ENCODE measurements at places on chromosomes 16 and 17. TPM values are rescaled to one million over a fixed set of nuclear protein-coding genes. Genes with fewer than 3 reads are reported as not detected.

The ZG16 gene
- total RNA-seq, result not detected

- no peak for DNase-seq
Observed at GRCh38 chr17:78672871-78673371, 95.7 kb upstream of the DNAH17 start.

- no peak for DNase-seq
Observed at GRCh38 chr16:19710991-19711545, 7.0 kb downstream of the KNOP1 start.

DNA sequence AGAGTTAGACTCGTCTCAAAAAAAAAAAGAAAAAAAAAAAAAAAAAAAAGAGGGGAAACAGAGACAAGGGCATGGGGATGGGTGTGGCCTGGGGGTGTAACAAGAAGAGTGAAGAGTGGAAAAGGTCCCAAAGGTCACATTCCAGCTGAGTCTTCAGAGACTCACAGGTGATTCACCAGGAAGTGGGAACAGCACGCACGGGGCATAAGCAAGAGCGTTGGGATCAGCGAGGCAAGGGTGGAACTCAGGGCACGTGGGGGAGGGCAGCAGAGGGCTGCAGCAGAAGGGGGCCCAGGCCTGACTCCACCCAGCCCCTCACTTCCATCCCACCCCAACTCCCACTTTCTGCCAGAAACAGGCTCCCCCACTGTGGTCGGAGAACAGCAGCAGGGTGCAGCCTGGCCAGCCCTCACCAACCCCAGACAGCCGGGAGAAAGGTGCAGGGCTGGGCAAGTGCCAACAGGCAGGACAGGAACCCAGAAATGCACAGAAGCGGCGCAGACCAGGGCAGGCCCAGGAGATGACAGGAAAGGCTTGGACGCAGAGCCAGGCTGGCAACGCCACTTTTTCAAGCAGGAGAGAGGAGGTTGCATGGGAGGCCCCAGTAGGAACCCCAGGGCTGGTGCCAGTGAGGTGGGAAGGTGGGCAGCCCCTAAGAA lies 3.3 kb downstream of the MEAK7 start:
- DNase-seq, result no peak

GRCh38 chr17:64161380-64162176 lies 31.6 kb upstream of the ERN1 start:
- DNase-seq, result no peak

GRCh38 chr16:47627721-47628120 lies 166.6 kb downstream of the PHKB start:
- no peak for DNase-seq

- no peak for DNase-seq
Observed at GRCh38 chr17:40864661-40865390, 2.2 kb downstream of the KRT12 start.

GRCh38 chr17:47810200-47810821 lies 11.3 kb downstream of the OSBPL7 start:
- no peak for DNase-seq

The RNF112 gene
- total RNA-seq, result 2.3 TPM

DNA sequence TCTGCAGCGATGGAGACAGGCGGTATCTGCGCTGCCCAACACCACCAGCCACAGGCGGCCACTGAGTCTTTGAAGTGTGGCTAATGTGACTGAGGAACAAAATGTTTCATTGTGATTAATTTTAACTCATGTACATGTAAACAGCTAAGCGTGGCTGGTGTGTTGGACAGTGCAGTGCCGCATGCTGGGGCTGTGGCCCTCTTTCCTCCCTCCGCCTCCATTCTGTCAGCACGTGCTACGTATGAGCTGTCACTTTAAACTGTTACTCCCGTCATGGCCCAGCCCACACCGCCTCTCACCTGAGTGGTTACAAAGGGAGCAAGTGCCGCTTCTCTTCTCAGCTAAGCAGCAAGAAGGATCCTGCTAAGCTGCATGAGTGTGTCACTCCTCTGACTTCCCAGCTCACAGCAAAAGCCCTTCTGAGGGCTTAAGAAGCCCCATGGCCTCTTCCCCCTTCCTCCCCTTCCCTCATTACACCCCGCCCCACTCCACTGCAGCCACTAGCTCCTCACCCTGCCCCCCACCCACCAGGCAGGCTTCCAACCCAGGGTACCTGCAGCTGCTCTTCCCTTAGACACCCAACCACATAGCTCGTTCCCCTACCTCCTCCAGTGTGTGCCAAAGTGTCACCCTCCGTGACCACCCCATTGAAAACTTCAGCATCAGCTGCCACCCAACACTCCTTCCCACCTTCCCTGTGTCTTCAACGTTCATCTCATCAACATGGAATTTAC lies 15.0 kb downstream of the HASPIN start:
- peak; percentile 38 for DNase-seq

GRCh38 chr16:57617604-57618111 lies 10.8 kb upstream of the ADGRG1 start:
- peak; percentile 17 for DNase-seq

- no peak for DNase-seq
Observed at GRCh38 chr16:8583199-8583598, 7.1 kb downstream of the TMEM114 start.

DNA sequence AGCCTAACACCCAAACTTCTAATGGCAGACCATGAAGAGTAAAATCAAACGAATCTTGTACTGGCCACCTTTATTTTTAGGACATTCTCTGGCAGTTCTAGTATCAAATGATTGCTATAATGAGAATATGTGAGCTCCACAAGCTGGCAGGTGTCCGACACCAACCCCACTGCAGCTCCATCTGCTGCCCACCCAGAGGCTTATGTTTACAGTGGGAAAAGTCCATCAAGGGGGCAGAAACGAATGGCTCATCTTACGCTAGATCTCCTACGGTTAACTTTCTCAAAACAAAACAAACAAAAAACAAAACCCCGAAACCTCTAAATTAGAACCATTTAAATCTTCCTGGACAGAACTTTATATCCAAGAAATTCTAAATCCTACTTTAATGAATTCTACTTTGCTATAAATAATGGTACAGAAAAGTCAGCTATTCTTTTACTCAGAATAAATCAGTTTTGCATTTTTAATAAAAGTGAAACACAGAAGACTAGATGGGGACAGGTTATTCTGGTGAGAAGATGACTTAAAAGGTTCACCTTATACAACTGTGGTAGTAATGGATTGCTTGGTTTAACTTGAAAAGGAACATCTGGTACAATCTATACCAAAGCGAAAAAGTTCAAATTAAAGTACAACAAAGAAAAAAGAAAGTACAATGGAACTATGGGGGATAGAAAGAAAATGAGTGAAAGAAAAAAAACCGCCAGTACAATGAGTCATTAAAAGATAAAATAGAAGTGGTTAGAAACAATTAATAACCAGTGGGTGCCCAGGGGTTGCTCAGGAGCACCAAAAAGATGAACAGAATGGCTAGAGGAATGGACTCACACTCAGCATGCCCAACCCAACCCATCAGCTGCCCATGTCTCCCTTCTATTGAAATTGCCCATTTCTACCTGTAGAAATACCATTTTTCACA lies 40.2 kb downstream of the GRB2 start:
- DNase-seq, result no peak

GRCh38 chr16:11283820-11284248 lies 2.7 kb upstream of the PRM1 start:
- DNase-seq, result no peak

GRCh38 chr17:50167371-50167770 lies 1.6 kb downstream of the SGCA start:
- DNase-seq, result no peak

DNA sequence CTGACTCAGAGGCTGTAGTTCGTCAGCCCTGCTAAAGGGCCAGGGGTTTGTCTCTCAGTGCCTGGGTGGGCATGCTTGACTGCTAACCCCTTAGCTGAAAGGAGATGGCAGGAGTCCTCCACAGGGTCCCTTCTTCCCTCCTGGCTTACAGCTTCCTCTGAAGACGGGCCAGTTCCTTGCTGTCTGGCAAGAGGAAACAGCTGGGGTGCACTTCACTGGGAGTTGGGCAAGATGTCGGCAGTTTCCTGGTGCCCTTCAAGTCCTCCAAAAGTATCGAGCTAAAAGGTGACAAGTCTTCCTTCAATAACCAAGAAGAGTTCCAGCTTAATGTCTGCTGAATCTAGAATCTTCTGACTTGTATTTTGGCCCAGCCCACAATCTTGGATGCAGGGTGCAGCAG lies 23.4 kb downstream of the NUP85 start:
- no peak for DNase-seq

The SLC16A11 gene
- not detected for total RNA-seq

GRCh38 chr17:2684549-2684948 lies 27.0 kb downstream of the CLUH start:
- peak; percentile 46 for DNase-seq

DNA sequence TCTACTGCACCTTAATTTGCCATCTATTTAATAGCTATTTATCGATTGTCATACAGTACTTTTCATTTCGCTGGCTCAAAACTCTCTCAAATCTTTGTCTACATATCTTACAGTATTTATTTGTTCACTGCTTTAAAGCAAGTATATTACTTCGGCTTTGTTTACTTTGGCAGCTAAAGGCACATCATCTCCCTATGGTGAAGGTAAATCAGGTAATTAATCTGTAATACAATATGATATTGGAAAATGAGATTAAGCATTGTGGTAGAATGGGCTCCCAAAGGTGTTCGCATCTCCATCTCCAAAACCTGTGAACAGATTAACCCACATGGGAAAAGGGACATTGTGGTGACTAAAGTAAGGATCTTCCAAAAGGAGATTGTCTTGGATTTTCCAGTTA lies 6.5 kb downstream of the TMEM170A start:
- no peak for DNase-seq

DNA sequence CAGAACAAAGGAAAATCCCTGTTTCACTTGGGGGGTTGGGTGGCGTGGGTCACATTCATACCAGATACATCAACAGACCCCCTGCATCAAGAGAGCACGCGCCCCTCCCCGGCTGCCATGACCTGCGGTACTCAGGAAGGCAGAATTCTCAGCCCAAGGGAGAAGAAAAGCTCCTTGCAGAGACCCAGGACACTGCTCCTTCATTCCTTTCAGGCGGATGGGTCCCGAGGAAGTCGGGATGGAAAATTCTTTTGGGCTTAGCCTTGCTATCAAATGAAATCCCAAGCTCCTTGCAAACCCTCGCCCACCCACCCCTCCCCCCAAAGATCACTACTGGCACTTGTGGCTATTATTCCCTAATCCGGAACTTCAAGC lies 40.6 kb downstream of the HIC1 start:
- DNase-seq, result no peak

The KRT20 gene
- 6.6 TPM for total RNA-seq

The DYNC1LI2 gene
- 172 TPM for total RNA-seq

The ACE gene
- total RNA-seq, result 9.1 TPM

The PIMREG gene
- not detected for total RNA-seq

The SP6 gene
- total RNA-seq, result 0.48 TPM

DNA sequence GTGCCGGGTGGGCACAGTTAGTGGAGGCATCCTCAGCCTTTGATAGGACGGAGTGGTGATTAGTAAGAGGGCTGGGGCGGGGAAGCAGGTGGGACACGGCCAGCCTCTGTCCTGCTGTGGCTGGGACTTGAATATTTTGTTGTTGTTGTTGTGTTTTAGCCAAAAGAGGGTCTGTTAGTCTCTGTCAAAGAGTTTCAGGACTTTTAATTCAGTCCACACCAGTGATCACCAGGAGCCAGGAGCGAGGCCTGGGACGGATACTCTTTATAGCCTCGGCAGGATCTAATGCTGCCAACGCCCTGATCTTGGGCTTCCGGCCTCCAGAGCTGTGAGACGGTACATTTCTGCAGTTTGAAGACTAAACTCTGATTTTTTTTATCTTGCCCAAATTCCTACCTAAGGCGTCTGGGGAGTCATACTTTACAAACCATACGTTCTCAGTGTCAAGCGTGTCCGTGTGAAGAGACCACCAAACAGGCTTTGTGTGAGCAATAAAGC lies 2.9 kb upstream of the RNF213 start:
- DNase-seq, result no peak

DNA sequence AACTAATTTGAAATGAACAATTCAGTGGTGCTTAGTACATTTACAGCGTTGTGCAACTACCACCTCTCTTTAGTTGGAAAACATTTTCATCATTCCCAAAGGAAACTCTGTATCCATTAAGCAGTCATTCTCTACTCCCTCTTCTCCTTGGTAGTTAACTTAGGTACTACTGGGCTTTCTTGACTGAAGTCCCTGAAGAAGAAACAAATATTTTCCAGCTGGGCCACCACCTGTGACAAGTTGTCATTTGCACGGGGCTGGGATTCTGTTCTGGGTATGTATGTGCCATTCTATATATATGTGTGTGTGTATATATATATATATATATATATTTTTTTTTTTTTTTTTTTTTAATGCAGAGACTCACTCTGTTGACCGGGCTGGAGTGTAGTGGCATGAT lies 15.4 kb upstream of the RMI2 start:
- no peak for DNase-seq

GRCh38 chr17:45246338-45246737 lies 15.6 kb downstream of the SPATA32 start:
- DNase-seq, result no peak

The NKD1 gene
- 4.6 TPM for total RNA-seq

GRCh38 chr17:27521281-27522027 lies 65.2 kb downstream of the KSR1 start:
- no peak for DNase-seq

The SLC13A2 gene
- not detected for total RNA-seq

DNA sequence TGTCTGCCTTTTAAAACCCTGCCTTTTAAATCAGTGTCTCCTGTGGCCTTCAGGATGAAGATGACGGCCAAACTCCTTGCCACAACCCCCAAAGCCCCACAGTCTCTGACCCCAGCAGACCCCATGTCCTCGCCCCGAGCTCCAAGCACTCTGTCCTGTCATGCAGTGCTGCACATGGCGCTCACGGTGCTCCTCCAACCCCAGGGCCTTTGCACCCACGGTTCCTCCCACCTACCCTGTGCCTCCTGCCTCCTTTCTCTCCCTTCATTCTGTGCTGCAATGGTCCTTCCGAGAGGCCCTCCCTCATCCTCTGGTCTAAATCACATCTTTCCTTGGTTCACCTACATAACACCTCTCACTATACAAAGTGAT lies 235.3 kb downstream of the KATNIP start:
- no peak for DNase-seq
